Adipocyte (in vitro differentiated cells): ENCODE measurements at places on chromosomes 3 and 15.

DNA sequence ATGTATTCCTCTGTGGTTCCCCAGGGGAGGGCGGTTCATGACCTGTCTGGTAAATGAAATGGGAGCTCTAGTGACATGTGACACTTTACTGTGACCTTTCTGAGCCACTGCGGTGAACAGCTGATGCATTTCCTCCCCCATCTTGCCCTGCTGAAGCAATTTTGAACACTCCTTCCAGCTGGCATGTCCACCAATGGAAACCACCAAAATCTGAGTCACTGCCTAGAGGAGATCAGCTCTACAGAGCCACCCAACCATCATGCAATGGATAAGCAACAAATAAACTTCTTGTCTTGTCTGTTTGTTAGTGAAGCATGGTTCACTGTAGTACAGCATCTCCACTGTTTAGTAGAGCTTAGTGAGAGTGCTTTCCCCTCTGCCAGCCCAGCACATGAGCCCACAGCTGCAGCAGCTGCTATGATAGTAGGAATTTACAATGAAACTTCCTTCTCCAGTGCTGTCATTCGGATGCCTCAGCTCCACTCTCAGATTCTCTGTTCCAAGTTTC is 479.4 kb downstream of the NTRK3 start:
- peak; percentile 41 for DNase-seq

GRCh38 chr15:81752546-81752942 is 293.3 kb downstream of the MEX3B start:
- DNase-seq: peak; percentile 78

GRCh38 chr3:80234706-80235105 is 466.9 kb upstream of the ROBO1 start:
- no peak for DNase-seq

- no peak for DNase-seq
Observed at GRCh38 chr15:96020133-96020532, 310.4 kb upstream of the NR2F2 start.

- DNase-seq: no peak
Observed at GRCh38 chr3:146680617-146681016, 75.5 kb upstream of the PLSCR5 start.

GRCh38 chr15:65231306-65231705 is 20.0 kb upstream of the CILP start:
- no peak for DNase-seq

DNA sequence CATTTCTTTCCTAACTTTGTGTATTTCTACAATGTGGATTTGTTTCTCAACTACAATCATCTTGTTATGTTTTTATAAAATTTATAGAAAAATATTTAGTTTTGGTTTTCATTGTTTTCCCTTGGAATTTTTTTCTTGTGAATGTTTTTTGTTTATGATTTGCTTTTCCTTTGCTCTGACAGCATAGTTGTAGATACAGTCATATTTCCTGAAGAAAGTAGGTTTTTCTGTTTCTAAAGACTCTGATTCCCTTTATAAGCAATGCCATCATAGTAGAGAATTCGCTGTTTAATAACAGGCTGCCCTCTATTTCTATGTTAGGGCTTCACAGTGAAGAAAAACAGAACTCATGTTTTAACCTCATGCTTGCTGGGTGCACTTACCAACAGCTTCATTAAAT is 482.3 kb downstream of the ZBBX start:
- no peak for DNase-seq

GRCh38 chr3:65729973-65730372 is 308.7 kb downstream of the MAGI1 start:
- DNase-seq: no peak

DNA sequence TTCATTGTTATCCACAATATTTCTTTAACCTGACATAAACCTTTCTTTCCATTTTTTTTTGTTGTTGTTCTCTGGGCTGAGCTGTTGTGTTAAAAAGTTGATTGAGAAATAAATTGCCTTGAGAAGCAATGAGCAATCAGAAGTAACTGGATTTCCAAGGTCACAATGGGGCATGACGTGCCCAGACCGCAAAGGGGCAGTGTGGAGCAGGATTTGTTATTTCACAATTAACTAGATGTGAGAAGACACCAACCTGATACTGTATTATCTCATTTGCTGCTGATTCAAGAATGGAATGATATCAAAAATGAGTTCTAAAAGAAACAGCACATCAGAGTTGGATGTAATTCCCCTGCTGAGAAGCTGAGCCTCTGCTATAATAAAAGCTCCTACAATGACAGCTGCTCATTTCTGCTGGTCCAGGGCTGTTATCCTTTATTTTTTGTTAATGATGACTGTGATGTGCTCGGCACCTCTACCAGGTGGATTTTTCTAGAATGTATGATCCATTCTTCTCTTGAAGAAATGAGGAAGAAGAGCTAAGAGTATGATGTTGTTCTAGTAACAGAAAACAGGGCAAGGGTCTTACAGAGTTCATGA is 28.1 kb downstream of the CPNE4 start:
- peak; percentile 27 for DNase-seq

DNA sequence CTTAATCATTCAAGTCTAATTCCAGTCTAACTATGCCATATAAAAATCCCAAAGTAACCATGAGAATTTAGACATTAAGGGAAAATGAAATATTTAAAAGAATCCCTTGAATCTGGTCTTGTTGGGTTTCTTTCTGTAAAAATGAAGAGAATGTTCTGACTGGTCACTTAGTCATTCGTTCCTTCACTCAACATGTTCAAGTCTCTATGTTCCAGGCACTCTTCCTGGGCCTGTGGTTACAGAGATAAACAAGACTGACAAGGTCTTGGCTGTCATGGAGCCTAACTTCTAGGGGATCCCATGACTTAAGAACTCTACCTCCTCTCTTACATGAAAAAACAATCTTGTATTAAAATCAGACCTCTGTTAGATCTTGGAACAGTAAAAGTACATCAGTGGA is 638.6 kb upstream of the TBL1XR1 start:
- DNase-seq: peak; percentile 68

- peak; percentile 59 for DNase-seq
Observed at GRCh38 chr15:38461066-38461833, 7.3 kb downstream of the FAM98B start.

DNA sequence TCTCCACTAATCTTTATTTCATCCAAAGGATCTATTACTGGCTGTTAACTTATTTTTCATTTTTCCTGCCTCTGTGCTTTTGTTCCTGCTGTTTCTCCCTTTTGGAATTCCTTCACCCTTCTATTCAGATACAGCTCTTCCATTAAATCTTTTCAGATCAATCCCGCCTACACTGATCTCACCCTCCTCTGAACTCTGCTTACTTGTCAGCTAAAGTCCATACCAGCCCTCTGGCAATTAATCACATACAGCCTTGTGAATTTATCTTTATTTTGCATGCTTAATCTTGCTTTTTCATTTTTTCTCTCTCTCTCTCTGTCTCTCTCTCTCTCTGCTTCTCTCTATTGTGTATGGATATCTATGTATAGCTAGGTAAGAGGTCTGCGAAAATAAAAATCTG is 100.8 kb upstream of the UMPS start:
- no peak for DNase-seq

- no peak for DNase-seq
Observed at GRCh38 chr15:68311464-68311835, 33.9 kb downstream of the FEM1B start.

DNA sequence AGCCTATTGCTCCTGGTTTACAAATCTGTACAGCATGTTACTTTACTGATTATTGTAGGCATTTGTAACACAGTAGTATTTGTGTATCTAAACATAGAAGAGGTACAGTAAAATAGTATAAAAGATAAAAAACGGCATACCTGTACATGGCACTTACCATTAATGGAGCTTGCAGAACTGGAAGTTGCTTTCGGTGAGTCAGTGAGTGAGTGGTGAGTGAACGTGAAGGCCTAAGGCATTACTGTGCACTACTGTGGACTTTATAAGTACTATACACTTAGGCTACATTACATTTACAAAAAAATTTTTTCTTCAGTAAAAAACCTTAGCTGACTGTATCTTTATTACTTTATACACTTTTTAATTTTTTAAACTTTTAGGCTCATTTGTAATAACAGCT is 90.9 kb downstream of the RAP2B start:
- DNase-seq: no peak

DNA sequence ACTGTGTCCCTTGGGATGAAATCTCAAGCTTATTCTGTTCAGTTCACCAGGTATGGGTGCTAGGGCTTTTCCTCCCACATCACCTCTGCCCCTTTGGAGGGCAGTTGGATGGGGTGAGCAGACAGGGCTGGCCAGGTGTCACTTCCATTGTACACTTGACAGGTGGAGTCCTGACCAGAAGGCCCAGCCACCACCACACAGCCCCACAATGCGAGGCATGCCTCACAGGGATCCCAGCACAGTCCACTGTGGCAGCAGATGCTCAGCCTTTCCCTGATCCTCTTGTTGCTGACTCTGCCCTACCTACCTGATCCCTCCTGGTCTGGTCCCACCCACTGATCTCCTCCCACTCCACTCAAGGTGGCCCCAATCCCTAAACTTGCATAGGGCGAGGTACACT is 88.2 kb downstream of the ANP32A start:
- no peak for DNase-seq

- no peak for DNase-seq
Observed at GRCh38 chr3:103949693-103950092, 1417.0 kb upstream of the ALCAM start.

GRCh38 chr15:42138968-42139386 is 17.5 kb downstream of the PLA2G4F start:
- no peak for DNase-seq

- DNase-seq: no peak
Observed at GRCh38 chr15:65819563-65819960, 27.5 kb upstream of the DENND4A start.

GRCh38 chr3:169454823-169455222 is 208.7 kb downstream of the MECOM start:
- peak; percentile 50 for DNase-seq

DNA sequence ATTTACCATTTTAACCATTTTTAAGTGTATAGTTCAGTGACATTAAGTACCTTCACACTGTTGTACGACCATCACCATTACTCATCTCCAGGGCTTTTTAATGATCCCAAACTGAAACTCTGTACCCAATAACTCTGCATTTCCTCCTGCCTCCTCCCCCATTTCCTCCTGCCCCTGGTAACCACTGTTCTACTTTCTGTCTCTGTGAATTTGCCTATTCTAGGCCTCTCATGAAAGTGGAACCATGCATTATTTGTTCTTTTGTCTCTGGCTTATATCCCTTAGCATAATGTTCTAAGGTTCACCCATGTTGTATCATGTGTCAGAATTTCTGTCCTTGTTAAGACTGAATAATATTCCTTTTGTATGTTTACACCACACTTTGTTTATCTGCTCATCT is 154.2 kb downstream of the MECOM start:
- DNase-seq: no peak

GRCh38 chr3:45608296-45608695 is 13.7 kb downstream of the LIMD1 start:
- no peak for DNase-seq

- no peak for DNase-seq
Observed at GRCh38 chr3:65607101-65607500, 431.6 kb downstream of the MAGI1 start.

DNA sequence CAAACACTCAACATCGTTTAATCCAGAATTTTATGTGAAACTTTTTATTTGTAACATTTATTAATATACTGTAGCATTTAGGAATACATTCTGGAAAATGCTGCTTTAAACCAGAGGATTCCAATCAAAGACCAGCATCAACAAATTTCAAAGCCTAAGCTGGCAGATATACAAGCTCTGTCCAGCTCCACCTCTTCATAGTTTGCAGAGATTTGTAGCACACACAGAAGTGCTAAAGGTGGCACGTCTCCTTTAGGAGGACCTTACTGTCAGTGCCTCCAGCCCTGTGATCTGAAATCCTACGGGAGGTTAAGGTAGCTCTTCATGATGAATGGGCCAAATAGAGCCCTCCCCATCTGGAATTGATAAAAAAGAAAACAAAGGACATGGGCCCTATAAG is 329.7 kb upstream of the NECTIN3 start:
- no peak for DNase-seq

GRCh38 chr3:114147251-114147650 is 31.6 kb downstream of the DRD3 start:
- DNase-seq: no peak

- no peak for DNase-seq
Observed at GRCh38 chr3:50608278-50608677, 3.3 kb downstream of the CISH start.

- peak; percentile 45 for DNase-seq
Observed at GRCh38 chr3:150005243-150006112, 34.8 kb upstream of the PFN2 start.

GRCh38 chr3:44048196-44048924 is 193.3 kb upstream of the TOPAZ1 start:
- peak; percentile 37 for DNase-seq
